ENCODE measurements at places on chromosomes 7 and 10.

GRCh38 chr7:128353189-128353588, 8.3 kb downstream of the PRRT4 start:
- DNase-seq = no peak

GRCh38 chr10:80760914-80761371, 223.2 kb downstream of the SH2D4B start:
- DNase-seq = no peak

GRCh38 chr7:128039544-128039953, 8.3 kb upstream of the LRRC4 start:
- DNase-seq = no peak

DNA sequence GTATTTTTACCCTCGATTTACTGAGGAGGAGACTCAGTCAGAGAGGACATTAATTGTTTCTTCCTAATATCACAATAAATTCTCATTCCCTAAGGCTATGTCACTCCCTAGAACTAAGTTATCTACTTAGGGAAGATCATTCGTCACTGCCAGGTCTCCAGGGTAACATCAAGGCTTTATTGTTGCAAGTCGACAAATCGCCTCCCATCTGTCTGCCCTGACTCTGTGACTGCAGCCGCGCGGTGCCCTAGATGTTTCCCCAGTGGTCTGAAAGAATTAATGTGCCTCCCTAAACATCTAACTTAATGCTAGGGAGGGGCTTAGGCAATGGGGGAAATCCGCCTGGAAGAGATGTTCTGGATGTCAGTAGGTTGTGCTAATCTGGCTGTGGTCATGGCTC, 558.8 kb upstream of the C7orf33 start:
- no peak for DNase-seq

- no peak for DNase-seq
Measured at GRCh38 chr10:129548600-129548999, 81.6 kb downstream of the MGMT start.

DNA sequence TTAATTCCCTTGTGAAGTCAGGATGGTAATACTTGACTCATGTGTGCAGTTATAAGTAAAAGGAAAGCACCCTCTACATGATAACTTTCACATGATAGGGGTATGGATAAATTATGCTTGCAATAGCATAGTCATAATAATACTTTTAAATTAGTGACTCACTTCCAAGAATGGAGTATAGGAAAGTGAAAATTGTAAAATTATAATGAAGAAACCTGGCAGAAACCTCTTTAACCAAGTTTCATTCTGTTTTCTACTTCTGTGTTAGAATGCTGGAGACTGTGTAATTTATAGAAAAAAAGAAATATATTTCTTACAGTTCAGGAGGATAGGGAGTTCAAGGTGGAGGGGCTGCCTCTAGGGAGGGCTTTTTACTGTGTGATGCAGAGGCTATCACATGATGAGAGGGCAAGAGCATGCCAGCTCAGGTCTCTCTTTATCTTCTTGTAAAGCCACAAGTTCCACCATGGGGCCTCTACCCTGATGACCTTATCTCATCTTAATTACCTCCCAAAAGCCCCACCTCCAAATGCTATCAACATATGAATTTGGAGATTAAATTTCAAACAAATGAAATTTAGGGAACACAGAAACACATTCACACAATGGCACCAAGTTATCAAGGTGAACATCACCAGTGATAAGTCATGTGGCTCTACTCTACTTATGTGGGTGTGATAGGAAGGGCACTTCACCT, 43.2 kb downstream of the HDAC9 start:
- DNase-seq = no peak

- DNase-seq = no peak
Measured at GRCh38 chr7:114784177-114784576, 137.7 kb upstream of the MDFIC start.

GRCh38 chr10:56679578-56679977, 318.5 kb upstream of the ZWINT start:
- DNase-seq = no peak
